ENCODE measurements at places on chromosomes 7 and 10.

DNA sequence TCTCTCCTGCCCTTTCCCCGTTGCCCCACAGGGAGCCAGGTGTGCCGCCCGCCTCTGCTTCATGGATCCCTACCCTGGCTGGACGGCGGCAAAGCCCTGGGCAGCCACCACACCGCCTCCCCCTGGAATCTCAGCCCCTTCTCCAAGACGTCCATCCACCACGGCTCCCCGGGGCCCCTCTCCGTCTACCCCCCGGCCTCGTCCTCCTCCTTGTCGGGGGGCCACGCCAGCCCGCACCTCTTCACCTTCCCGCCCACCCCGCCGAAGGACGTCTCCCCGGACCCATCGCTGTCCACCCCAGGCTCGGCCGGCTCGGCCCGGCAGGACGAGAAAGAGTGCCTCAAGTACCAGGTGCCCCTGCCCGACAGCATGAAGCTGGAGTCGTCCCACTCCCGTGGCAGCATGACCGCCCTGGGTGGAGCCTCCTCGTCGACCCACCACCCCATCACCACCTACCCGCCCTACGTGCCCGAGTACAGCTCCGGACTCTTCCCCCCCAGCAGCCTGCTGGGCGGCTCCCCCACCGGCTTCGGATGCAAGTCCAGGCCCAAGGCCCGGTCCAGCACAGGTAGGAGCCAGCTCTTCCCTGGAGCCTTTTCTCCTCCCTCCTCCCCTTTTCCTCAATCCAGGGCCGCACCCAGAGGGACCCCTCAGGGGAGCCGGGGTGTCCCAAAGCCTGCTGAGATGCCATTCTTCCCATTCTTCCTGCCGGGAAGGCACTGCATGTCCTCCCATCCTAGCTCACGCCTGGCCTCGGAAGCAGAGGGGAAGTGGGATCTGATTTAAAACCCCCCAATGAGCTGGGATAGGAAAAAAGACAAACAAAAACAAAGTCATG lies 4.0 kb downstream of the GATA3 start:
- no peak for DNase-seq

DNA sequence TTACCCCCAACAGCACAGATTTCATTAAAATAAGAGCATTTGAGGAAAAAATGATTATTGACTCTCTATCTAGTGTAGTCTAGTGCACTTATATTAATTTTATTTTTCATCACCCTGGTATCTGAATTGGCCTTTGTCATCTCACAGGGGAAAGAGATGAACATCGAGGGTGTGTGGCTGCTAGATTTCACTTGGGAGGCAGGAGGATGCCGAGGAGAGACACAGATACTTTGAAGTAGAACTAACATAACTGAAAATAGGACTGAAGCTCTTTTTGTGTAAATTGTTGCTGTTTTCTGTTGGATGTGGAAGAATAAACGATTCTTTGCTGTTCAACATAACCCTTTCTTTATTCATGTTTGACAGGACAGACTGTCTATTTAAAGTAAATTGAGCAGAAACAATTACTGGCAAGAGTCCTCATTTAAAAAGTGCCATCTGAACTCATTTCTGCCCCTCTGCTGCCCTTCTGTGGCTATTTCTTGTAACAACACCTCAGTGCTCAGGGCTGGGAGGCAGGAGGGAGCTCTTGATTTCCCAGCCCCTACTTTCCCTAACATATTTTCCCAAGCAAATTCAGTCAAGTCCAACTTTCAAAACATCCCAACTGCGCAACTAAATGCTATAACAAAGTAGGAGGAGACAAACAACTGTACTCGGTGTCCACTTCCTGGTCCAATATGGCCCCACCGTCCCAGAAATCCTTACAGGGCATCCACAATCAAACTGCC lies 15.6 kb downstream of the LYZL1 start:
- DNase-seq, result peak; percentile 30

GRCh38 chr10:116720668-116721546 lies 21.5 kb downstream of the HSPA12A start:
- DNase-seq, result no peak

GRCh38 chr7:106167439-106168136 lies 55.5 kb upstream of the SYPL1 start:
- no peak for DNase-seq

- no peak for DNase-seq
These were observed 73.8 kb downstream of the CUL1 start for GRCh38 chr7:148772297-148773089.

GRCh38 chr10:8637640-8638039 lies 583.2 kb downstream of the GATA3 start:
- no peak for DNase-seq

GRCh38 chr7:112162142-112162766 lies 43.9 kb downstream of the DOCK4 start:
- no peak for DNase-seq

DNA sequence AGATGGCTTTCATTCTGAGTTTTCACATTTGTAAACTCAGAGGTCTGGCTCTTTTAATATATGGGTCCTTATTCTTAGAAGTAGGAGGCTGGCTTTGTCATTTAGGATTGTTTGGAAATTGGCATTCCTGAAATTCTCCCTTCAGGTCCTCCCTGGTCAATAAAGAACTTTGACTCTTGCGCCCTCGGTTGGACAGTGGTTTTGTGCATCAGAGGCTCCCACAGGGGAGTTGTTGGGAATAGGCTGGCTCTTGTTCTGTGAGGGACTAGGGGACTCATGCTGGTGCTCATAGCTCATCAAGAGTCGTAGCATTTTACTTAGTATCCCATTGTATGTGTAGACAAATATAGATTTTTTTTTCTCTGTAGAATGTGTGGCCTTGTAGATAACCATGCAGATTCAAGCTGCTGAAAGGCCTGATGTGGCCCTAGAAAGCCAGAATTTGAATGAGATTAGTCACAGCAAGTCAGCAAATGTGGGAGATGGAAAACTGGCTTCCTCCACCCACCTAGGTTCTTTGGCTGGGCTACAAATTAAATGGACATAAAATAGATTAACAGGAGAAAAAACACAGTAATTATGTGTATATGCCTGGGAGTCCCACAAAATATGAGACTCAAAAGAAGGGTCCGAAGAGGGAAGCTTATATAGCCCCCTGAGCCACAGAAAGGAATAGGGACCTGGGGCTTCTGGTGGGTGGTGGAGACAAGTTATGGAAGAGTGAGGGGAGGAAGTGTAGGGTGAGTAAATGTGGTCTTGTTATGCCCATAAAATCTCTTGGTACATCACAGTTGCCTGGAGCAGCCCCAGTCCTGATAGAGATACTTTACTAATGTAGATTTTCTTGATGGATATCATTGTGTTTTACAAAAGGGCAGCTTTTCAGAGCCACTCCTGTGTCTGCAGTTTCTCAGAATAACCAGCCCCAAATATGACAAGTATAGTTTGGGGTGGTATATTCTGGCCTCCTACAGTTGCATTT lies 94.6 kb upstream of the BTBD16 start:
- DNase-seq, result no peak

DNA sequence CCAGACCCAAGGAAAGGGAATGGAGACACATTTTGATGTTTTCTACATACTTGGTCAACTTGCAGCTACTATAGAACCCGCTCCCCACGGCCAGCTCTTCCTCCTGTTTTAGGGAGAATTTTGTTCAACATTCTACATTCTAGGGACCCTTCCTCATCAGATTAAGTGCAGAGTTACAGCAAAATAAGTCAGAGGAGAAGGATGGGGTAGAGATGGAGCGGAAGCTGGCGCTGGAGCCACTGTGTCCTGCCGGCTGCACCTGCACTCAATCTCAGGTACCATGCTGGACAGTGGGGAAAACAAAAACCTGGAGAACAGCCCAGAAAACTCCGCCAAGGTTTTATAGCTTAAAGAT lies 79.4 kb upstream of the EN2 start:
- DNase-seq, result no peak

GRCh38 chr7:97011536-97012364 lies 6.4 kb downstream of the DLX6 start:
- DNase-seq, result no peak
